ENCODE measurements at places on chromosomes 4 and X.

DNA sequence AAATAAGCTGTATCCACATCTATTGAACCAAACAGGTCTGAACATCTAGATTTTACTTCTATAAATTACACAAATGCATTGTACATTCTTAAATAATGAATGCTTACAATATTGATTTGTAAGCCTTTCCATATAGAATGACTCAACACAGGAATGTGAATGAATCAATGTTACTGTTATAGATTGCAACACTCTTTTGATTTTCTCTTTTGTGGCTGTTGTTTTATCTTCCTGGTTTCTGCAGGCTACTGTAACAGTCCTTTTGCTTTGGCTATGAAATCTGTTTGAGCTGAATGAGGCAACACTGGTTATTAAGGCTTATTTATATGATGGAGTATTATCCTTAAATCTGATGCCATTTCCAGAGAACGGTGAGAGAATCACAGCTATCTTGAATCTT, 49.5 kb downstream of the GPR50 start:
- no peak for DNase-seq

DNA sequence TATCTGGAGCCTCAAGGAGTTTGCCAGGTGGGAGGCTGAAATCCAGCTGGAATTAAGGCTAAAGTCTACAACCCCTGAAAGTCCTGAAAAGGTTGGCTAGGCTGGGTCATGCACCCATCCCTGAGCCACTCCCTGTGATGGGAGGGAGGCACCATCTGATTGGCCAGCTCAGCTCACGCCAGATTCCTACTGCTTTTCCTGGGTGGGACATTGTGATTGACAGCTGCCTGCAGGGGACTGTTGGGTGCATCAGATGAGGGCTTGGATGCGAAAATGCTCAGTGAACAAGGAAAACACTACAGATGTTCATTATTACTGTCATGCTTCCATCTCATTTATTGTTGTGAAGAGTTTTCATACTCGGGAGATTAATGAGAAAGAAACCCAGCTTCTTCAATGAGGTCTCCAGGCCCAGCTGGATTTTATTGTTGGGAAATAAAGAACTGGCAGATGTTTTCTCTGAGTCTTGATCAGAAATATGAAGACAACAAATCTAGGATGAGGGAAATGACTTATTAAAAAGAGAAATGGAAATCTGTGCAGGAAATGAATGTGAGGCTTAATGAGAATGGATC, 185.9 kb downstream of the STK32B start:
- DNase-seq = no peak

DNA sequence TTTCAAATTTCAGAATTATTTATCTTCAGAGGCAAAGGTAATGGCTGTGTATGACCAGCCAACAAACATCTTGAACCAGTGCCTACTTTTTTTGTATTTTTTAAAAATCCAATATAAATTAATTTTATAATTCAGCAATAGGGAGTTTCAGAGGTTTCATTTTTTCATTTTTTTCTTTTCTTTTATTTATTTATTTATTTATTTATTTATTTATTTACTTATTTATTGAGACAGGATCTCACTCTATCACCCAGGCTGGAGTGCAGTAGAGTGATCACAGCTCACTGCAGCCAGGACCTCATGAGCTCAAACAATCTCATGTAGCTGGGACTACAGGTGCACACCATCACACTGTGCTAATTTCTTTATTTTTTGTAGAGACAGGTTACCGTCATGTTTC, 250.5 kb downstream of the TMEM47 start:
- no peak for DNase-seq

DNA sequence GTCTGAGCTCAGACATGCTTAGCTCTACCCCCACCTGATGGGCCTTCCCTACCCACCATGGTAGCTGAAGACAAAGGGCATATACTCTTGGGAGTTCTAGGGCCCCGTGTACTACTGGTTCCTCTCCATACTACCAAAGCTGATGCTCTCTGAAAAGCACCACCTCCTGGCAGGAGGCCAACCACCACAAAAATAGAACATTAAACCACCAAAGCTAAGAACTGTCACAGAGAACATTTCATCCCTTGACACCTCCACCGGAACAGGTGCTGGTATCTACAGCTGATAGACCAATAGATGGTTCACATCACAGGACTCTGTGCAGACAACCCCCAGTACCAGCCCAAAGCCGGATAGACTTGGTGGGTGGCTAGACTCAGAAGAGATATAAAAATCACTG, 13.4 kb downstream of the EDA2R start:
- DNase-seq = no peak

- DNase-seq = no peak
Measured at GRCh38 chr4:56653461-56654237, 27.4 kb downstream of the HOPX start.

GRCh38 chr4:75995727-75996126, 5.0 kb upstream of the SDAD1 start:
- peak; percentile 65 for DNase-seq

- DNase-seq = no peak
Measured at GRCh38 chr4:122053186-122053585, 98.9 kb upstream of the BLTP1 start.

DNA sequence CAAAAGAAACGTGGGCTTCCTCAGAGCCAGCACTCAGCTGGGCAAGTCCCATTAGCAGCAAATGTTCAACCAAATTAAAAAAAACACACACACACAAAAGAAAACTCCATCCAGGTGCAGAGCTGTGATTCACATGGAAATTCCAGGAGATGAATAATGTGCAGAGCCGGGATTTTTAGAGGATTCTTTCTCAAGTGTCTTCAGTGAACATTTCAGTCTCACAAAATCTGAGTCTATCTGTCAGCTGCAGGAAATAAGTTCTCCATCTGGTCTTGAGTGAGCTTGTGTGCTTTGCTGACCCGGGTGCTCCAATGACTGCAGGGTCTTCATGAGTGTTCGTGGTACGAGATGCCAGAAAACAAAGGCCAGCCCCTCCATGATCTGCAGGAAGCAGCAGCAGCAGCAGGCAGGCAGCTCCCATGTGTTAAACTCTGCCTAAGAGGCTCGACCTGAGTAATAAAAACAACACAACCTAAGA, 44.3 kb downstream of the RASGEF1B start:
- DNase-seq = no peak

- no peak for DNase-seq
Measured at GRCh38 chr4:139725236-139725635, 59.6 kb downstream of the MGST2 start.

- no peak for DNase-seq
Measured at GRCh38 chr4:176762661-176763308, 29.9 kb downstream of the VEGFC start.

GRCh38 chr4:113584407-113585150, 177.0 kb downstream of the CAMK2D start:
- peak; percentile 96 for DNase-seq

Data from mesendoderm (in vitro differentiated cells).